Left lung (tissue), 14 donors: ENCODE measurements at places on chromosomes 7 and 10.

DNA sequence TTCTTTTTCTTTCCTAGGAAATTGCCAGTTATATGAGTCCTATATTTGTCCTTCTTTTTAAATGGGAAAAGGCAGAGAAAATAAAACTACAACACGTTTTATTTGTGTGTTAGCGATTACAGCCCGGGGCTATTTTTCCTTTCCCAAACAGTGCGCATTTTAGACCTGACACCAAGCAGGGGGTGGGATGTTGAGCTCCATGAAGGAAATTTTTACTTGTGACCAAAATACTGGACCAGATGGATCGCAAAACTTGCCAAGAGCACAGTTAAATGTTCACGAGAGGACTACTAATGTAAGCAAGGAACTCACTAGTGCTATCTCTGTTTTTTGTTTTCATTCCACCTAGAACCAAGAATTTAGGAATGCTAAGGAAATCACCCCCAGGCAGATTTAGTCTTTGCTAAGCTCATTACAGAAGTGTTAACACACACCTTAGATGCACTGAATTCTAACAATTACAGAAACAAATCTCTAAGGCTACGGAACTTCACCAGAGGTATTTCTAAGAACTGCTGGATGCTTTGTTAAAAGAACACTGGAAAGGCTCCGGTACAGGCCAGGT is 114.8 kb downstream of the JAZF1 start:
- DNase-seq: no peak

GRCh38 chr7:110534241-110534931 is 556.5 kb upstream of the LRRN3 start:
- DNase-seq: no peak

GRCh38 chr10:10432296-10433035 is 585.2 kb upstream of the CELF2 start:
- DNase-seq: no peak

- no peak for DNase-seq
Observed at GRCh38 chr7:66189695-66190503, 15.2 kb upstream of the TPST1 start.

GRCh38 chr10:68077026-68077425 is 1.9 kb upstream of the HERC4 start:
- no peak for DNase-seq

DNA sequence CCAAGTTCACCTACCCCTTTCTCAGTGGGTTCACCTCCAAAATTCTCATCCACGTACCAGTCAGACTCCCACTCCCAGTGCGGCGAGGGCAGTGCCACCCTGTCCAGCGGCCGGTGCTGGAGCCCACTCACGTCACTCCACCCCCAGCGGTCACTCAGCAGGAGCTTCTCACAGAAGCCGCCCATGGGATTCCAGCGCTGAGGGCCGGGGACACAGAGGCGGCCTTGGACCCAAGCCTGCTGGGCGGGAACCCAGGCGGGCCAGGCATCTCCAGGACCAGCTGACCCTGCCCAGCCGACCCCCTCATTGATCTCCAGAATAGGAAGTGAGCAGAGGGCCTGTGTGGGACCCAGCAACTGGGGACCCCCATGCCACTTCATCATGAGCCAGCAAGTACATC is 7.2 kb downstream of the TECPR1 start:
- no peak for DNase-seq

DNA sequence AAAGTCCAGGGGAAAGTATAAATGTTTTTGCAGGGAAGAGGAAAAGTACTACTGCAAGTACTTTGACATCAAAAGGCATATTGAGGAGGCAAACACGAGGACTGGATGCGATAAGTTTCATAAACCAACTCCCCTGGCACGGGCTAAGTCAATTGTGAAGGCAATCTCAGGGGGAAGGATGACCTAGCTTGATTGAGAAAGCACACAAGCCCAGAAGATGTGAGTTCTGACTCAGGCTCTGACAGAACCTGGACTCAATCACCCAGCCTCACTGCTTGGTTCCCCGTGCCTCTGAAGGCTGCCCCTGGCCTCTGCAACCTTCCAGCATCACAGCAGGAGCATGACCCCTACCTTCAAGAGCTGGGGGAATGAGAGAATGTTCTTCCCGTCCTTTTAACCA is 93.2 kb upstream of the ZNF438 start:
- DNase-seq: no peak

DNA sequence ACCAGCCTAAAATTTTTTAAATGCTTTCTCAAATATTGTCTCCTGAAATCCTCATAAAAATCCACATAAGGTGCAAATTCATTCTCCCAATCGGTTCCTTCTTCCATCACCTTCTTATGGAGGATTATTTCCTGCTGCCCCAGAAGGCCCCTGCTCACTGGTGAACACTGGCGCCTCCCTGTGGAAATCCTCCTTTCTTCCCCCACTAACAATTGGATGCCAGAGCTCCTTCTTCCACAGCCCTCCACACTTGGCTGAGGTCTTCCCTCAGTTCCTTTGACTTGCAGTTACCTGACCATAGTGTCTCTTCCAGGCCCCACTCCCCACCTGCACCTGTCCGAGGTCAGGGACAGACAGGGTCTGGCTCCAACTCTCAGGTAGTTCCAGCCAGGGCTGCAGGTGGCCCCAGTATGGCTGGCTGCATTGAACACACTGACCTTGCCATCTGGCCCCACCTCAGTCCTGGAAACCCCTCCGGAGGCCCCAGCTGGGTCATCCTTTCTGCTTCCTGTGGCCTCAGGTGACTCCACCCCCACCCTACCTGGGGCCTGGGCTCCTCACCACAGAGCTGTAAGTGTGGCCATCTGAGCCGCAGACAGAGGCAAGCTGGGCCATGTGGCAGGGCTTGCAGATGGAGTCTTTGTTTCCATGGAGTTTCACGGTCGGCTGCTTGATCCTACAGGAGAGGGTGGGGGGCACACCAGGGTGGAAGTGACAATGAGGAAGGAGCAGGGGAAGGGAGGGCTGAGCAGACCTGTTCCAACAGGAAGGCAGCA is 18.4 kb downstream of the SPOCK2 start:
- DNase-seq: no peak

- no peak for DNase-seq
Observed at GRCh38 chr7:10930551-10930950, 43.1 kb upstream of the PHF14 start.

DNA sequence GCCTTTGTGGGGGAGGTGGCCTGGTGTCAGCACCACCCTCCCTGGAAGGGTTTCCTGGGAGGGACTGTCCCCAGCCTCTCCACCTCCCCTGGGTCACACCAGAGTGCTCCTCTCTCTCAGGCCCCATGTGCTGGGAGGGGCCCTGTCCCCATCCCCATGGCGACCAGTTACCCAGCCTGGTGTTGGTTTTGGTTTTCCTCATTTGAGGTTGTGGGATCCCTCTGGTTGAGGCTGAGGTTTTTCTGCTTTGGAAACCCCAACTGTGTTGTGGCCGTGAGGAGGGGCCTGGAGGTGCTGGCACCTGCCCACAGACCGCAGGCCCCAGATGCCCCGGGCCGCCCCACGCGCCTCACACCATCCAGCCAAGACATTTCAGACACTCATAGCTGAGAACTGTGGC is 106.3 kb downstream of the GRK5 start:
- DNase-seq: no peak
